ENCODE measurements at places on chromosomes 6 and 20.

DNA sequence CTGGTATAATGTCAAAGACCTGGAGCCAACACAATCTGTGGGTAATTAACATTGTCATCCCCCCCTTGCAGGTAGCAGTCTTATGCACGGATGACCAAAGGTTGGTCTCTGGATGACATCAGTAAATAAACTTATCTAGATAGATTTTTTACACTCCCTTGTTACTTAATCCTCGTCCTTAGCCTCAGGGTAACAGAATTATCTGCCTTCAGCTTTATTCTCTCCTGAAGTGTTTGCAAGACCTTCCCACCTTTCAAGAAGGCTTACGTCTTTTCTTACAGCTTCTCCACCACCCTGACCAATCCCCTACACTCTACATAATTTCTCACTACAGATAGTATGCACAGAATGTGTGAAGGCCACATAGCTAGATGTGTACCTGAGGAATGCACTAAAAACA lies 434.8 kb upstream of the HTR1E start:
- DNase-seq = no peak

DNA sequence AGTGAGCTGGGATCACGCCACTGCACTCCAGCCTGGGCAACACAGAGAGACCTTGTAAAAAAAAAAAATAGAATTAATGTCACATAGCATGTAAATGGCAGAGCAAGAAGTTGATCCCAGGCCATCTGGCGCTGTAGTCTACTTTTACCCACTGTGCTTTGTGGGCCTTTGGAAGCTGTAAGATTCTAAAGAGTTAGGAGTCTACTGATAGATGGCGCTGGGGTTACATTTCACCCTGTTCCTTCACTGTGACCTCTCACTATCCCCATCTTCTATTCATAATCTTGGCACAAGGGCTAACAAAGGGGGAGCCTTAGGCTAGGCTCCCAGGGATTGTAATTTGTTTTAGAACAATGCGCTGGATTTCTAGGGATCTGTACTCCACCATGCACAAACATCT lies 24.4 kb downstream of the SIRPD start:
- no peak for DNase-seq

- no peak for DNase-seq
These were observed 24.5 kb downstream of the CST8 start for GRCh38 chr20:23515250-23515939.

- no peak for DNase-seq
These were observed at the start of gene TDRD6 for GRCh38 chr6:46687619-46688097. TSS of gene TDRD6 (plus strand) at chr6:46687885. CDS start at chr6:46688129, 244 bp downstream.

DNA sequence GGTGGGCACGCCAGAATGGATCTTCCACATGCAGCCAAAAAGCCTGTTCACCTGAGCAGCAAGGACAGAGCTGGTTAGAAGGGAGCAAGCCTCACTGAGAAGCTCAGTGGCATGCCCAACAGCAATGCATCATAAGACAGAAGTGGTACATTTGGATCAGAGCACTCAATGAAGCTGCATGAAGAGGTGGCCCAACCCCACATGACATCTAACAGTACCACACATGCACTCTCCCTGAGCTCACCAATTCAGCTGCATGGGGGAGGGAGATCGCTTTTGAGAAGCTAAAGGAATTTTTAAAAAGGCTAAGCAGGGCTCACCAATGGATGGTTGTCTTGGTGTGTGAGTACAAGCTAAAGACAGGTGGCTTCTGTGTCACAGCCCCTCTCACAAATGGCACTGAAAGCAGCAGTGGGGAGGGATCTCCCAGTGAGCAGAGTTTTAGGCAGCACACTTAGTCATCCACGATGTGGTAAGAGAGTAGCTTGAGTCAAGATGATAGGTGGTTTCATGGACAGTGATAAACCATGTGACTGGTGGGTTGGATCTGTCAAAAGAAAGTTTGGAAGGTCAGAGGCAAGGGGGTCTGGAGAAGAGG lies 166.6 kb upstream of the TAB2 start:
- DNase-seq = no peak

GRCh38 chr6:95294043-95294442 lies 283.3 kb upstream of the MANEA start:
- no peak for DNase-seq

GRCh38 chr6:144006736-144007477 lies 1.2 kb downstream of the PLAGL1 start:
- DNase-seq = peak; percentile 16

DNA sequence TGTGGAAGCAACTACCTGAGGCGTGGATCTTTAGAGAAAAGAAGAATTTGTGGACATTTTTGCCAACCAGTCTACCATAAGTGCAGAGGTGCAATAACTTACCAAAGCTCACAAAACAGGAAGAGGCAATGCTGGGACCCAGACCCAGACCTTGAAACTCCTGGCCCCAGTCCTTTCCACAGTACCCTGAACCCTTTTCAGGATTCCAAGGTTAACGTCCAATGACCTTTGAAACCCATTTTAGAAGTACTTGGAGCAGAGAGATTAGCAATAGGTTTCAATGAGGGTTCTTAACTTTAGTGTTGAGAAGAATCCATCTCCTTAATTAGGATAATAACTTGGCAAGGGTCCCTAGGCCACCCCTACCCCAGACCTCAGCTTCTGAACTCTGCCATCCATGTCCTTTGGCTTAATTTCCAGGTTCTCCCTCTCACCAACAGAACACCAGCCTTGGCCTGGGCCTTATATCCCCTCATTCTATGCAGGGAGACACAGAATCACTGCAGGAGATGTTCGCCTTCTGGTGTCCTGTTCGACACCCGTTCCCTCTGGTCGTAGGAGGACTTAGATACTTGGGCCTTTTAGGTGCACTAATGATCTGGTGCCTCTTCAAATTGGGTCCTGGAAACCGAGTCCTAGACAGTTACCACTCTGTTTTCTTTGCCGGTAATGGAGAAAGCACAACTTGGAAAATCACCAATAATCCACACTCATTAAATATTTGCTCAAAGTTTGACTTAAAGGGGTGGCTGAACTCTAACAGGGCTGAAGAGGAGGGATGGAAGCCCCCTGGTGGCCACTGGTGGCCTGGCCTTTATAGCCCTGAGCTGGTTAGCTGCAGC lies 40.6 kb downstream of the ISM1 start:
- DNase-seq = no peak

- peak; percentile 22 for DNase-seq
These were observed 121.9 kb upstream of the ZFP64 start for GRCh38 chr20:52313341-52313963.

DNA sequence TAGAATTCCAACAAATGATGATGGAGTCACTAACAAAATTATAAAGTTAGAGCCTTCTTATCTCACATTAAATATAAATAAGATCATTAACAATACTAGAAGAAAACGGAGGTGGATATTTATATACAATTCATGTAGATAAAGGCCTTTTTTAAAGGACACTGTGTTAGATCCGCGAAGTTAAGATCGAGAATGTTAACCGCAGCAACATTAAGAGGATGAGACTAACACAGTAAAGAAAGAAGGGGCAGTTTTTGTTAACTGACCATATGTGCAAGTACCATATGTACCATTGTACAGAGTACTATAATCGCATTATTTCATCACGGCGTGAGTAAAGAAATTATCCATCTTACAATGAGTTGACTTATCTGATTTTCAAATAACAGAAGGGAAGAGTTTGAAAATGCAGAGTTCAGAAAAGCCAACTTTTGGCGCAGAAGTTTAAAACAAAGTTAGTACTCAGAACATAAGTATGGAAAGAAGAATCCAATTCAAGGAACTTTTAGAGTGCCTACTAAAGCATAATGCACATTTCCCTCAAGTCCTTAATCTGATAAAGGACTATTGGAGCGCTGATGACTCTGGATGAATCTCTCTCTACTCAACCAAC lies 1.4 kb downstream of the FBXL4 start:
- no peak for DNase-seq

DNA sequence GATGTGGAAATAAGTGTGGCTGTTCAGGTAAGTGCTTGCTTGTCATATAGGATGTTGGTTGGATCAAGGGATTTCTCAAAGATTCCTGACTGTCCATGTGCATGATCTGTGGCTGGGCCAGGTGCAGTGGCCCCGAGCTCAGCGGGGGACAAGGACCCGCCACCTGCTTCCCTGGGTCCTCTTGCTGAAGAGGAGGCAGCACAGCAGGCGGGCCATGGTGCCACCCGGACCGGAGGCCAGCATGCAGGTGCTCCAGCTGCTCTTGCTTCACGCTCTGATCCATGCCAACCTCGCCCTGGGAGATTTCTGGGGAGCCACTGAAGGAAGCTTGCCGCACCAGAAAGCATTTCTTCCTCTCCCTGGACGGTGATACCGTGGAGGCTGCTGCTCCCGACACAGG lies 173.8 kb downstream of the HIVEP2 start:
- DNase-seq = no peak

DNA sequence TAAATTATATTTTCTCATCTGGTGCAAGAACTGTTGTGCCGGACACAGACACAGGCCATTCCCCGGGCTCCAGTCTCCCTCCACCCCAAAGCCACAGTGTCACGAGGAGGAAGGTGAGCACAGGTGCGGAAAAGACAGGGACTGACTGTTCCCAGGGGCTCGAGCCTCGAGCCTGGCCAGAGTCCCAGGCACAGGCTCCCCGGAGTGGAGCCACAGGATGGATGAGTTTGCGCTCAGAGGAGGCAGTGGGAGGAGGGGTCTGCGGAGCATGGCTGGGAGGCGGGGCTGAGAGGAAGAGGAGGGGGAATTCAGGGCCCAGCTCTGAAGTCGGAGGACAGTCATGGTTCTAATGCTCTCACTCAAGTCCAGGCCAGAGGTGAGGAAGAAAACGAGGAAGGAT lies 284.8 kb downstream of the SMOC2 start:
- DNase-seq = no peak

DNA sequence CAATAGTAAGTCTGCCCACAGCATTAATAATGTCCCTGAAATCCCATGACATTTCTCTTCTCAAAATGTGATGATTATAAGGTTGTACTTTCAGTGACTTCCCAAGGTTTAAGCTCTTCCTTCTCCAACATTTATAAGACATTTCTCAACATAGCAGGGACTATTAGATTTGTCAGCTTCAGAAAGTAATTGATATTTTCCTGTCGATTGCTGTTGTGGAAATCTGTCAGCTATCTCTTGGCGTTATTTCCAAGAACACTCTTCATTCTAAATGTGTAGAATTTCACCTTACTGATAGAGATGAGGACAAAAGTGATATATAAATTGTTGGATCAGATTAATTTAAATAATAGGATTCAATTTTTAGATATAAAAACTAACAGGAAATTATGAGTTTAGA lies 149.7 kb upstream of the IMPG1 start:
- DNase-seq = no peak

GRCh38 chr6:133242637-133243585 lies 1.8 kb downstream of the EYA4 start:
- no peak for DNase-seq

GRCh38 chr6:118280210-118280609 lies 267.9 kb upstream of the PLN start:
- DNase-seq = no peak

- no peak for DNase-seq
These were observed 723 bp downstream of the COL11A2 start for GRCh38 chr6:33191383-33192104.

DNA sequence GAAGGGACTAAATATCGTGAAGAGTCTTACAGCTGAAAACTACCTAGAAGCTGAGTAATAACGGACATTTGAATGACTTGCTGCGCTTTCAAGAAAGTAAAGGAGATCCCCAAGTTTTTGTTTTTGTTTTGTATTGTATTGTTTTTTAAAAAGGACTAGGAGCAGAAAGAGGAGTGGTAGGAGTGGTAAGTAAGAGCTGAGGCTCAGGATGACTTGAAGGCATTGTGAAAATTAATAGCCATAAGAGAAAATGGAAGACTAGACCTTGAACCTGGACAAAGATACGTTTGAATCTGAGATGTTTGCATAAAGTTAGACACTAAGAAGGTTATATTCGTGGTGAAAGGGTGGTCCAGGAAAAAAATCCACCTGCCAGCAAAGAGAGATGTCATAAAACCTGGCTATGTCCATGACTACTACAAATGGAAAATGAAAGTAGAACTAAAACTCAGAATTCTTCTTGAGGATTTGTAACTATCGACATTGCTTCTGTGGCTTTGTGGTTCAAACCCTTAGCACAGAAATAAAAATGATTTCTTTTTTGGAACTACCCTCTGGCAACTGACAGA lies 824.8 kb upstream of the FLRT3 start:
- DNase-seq = no peak

DNA sequence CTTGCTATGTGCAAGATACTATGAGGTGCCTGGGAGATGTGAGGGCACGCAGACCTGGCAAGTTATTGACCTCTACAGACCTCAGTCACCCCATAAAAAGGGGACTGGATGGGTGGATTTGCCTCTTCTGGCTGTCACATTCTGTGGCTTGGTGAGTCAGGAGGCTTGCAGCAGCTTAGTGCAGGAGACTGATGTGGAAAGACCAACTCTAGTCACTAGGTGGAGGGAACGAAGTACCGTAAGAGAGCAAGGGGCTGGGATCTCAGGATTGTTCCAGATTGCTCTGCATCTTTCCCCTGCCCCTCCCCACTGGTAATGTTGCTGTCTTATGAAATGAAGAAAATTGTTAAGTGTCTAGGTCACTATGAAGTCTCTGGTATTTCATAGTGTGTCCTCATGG lies 3.3 kb downstream of the MAPRE1 start:
- peak; percentile 37 for DNase-seq
